Right atrium auricular region (tissue), 2 donors: ENCODE measurements at places on chromosomes 2 and 18.

DNA sequence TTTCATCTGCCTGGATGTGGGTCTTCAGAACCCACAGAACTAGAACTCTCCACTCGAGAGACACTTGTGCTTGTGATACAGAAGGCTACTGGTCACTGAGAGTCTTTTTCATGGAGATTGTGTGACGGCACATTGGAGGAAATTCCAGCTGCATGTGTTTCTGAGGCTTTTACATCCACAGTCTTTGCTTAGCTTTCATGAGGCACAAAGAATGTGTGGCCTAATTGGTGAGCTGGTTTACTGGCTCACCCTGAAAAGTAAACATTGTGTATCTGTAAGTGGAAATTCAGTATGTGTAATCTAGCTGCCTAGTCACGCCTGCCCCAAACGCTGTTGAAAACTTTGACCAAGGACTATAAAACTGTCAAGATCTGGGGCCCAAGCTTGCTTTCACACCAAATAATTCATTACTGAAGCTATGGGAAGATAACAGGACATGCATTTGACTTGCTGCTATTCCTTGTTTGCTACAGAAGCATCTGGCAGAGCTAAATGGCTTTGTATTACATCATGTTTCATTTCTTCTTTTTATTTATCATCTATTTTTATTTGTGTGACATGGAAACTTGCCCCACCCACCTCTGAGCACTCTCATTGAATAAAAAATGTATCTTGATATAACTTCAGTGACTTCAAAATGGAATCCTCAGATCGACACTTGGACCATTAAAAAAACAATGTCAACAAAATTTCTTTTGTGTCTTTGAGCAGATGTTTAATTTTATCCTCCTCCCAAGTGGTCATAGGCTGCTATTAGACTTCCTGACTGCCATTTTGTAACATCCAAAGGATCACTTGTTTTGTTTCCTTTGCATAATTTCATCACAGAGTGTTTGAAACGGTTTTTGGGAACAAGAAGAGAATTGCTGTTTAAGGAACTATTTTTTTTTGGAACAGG is 80.2 kb downstream of the EFEMP1 start:
- DNase-seq = no peak

- DNase-seq = no peak
Observed at GRCh38 chr2:192277494-192278109, 82.9 kb upstream of the TMEFF2 start.

DNA sequence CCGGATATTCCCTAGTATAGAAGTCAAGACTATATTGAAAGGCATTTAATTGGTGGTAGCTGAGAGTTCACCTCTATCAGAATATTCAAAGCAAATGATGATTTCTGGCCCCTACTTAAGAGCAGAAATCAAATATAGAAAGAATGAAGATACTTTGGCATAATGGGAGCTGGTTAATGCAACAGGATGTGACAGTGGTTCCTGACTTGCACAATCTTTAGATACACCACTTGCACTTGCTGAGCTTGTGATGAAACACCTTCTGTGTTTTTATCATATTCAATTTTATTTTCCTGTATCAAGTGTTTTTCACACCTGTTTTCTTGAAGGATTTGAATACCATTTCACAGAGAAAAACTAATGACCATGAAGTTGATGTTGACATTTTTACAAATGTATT is 124.1 kb upstream of the CDH19 start:
- no peak for DNase-seq

GRCh38 chr2:8394131-8394530 is 287.7 kb upstream of the ID2 start:
- no peak for DNase-seq

DNA sequence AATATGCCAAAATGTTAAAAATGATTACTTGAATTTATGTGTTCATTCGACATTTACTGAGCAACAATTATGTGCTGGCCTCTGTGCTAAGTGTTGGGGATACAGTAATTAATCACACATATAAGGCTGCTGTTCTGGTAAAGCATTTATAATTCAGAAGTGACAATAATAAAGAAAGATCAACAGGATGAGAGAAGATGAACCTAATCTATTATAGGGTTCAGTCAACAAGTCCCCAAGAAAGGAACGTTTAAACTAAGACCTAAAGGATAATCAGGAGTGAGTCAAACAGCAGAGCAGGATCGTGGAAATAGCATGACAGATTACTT is 60.1 kb upstream of the COX7A2L start:
- no peak for DNase-seq

DNA sequence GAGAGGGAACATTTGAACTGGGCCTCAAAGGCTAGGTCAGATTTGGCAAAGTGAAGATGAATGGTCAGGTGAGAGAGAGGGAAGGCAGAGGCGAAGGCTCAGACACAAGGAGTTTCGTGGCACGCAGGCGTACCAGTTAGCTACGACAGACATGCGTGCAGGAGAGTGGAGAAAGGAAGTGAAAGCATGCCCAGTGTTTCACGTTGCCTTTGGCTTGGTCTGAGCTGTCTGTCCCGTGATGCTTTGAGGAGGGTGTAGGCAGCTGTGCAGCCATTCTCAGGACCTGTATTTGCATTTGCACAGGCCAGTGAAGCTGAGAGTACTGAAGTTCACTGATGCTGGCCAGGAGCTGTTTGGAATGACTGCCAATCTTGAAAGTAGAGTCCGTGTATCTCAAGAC is 69.5 kb downstream of the HNRNPLL start:
- DNase-seq = no peak

DNA sequence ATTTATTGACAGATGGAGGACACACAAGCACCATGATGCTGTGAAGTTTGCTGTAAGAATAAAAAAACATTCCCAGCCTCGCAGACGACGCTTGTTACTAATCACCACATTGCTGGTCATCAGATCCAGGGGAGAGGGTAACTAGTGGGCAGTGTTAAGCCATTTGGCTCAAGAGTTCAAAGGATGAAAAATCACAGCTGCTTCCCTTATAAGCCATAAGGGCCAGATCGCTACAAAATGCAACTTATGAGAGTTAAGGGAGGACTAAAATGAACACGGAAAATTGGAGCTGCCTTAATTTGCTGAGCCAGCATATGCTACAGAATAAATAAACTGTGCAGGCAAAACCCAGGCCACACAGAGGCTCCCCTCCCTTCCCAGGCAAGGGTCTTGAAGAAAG is 522.6 kb downstream of the TDRD15 start:
- DNase-seq = no peak

DNA sequence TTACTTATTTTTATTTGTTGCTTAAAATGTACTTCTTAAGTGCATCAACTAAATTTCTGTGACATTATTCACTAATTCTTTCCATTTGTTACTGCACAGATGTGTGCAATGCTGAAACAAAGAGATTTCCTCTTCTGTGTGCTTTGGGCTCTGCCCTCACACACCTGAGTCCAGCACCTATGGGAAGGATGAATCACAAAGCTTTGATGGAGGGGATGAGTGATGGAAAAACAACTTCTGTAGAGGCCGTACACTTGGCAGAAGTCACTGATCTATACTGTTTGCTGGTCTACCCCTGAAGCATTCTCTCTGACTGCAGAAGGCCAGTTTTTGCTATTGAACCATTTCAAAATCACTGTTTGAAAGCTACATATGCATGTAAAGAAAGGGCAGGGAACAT is 178.4 kb downstream of the ZEB2 start:
- no peak for DNase-seq
